ENCODE measurements at places on chromosomes 11 and 22.
A peak's percentile ranks its signal among the peaks of the same experiment; 100 is the strongest.

DNA sequence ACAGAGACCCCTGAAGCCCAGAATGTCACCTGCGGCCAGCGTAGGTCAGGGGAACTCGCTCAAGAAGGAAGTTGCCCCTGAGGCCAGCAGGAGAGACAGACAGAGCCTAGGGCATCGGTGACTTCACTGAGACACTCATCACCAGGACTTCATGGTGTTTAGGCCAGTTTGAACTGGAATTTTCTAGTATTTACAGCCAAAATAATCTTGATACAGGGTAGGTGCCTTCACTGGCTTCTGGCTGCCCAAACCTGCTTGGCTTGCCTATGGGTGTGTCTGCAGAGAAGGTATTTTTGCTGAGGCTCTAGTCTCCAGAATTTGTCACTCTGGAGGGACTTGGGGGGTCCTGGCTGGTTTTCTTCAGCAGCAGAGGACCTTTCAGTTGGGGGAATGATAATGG is 86.6 kb downstream of the FBXO7 start:
- no peak for DNase-seq

GRCh38 chr11:118531597-118532084 is 649 bp downstream of the TMEM25 start:
- DNase-seq = no peak

DNA sequence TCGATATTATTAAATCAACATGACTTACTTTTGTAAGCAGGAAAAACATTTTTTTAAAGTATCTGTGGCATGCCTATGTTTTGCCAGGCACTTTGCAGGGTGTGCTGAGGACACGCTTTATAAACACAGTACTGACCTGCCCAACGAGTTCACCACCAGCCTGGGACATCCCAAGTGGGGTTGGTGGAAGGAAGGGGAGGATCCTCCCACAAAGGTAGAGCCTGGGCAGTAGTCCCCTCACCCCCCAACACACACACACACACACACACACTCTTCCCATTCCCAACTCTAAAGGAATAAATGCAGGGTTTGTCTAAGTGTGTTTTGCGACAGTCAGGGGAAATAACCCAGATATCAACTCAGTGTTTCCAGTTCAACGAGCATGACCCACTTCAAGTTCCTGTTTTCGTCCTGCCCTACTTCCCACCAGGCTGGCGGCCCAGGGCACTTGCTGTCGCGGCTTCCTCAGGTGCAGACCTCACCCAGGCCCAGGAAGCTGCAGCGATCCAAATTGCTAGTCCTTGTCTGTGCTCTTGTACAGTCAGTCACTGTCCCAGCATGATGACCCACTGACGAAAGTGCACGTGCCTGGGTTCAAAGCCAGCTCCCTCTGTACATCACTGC is 3.1 kb downstream of the CERK start:
- DNase-seq = no peak

DNA sequence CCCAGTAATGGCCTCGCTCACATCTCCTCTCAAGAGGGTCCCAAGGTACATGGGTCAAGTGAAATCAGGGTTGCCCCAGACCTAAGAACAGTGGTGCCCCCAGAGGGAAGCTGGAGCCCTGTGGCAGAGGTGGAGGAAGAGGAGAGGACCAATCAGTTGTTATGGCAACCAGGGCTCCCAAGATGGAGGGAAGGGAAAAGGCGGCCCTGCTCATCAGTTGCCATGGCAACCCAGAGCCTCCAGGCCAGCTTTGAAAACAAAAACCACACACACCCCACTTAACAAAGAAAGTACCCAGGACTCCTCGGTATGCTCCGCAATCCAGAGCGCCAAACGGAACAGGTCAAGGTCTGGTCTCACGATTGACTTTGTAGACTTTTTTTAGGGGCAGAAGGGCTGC is 53.5 kb upstream of the SLC35C1 start:
- DNase-seq = no peak

DNA sequence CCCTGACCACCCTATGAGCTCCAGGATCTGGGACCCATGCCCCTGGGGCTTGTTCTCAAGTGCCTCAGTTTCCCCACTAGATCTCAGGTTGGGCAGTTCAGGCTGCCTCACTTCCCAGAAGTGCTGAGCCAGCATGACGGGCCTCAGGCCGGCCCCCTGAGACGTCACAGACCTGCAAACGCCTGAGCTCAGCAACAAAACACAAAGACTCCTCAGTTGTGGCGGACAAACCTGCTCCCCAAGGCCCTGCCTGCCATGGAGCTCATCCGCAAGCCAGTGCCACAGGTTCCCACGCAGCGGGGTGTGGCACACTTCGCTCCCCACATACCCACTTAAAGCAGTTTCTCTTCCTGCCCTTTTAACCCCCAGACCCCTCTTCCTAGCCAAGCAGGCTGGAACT is 45.2 kb downstream of the NECTIN1 start:
- DNase-seq = no peak

- DNase-seq = no peak
Observed at GRCh38 chr22:19176732-19177131, 1.8 kb downstream of the SLC25A1 start.

DNA sequence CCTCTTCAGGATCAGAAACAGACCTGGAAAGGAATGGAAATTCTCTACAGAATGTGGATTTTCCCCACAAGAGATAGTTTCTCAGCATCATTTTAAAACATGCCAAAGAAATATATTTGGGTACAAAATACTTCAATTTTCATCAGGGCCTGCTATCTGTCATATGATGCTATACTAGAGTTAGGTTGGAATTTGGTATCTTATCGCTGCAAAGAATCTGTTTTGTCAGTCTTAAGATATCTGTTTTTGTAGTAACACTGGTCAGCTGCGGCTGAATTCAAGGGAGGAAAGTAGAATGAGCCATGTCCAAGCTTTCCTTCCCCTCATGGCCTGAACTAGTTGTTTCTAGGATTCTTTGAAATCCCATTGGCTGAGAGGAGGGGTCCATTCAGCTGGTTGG is 806.4 kb downstream of the KCNA4 start:
- DNase-seq = no peak

DNA sequence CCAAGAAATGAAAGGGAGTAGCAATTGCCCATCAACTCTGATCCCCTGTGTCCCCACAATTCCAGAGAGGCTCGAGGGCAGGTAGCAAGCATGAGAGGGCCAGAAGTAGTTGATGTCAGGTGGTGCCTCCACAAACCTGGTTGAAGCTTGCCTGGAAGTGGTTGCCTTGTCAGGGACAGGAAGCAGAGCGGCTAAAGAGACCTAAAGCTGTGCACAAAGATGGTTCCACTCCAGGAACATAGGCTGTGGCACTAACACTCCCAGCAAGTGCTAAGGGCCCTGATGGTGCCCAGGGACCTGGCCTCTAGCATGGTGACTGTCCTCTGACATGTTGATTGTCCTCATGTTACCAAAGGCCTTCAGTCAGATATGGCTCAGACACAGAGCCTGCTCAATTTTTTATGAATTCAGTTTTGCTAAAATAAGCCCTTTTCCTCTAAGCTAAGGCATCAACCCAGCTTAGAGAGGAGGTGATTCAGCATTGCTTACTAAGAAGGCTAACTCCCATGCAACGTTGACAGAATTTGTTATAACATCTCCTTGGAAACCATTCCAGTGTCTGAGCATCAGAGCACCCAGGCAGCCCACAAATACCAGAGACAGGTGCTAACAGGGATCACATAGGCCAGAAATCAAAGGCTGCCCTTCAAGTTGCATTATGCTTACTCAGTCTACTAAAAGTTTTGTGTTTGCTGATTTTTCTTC is 196.3 kb upstream of the ARHGAP20 start:
- no peak for DNase-seq

DNA sequence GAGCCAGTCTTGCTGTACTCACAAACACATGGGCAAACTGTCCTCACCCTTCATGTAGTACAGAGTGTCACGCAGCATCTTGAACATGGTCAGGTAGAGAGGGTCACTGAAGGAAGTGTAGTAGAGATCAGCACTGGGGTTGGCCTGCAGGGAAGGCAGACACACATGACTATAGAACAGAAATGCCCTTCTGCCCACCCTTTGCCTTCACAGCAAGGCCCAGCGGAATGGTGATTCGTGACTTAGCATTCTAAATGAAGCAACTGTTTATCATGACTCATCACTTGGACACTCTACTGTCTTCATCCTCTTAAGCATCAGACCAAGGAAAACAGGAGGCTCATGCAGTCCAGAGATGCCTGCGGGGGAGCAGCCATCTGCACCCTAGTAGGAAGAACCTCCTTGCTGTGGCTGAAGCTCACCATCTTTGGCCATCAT is 33.4 kb downstream of the SERPIND1 start:
- DNase-seq = no peak

- DNase-seq = peak; percentile 40
Observed at GRCh38 chr22:22111267-22111751, 128.7 kb upstream of the TOP3B start.

DNA sequence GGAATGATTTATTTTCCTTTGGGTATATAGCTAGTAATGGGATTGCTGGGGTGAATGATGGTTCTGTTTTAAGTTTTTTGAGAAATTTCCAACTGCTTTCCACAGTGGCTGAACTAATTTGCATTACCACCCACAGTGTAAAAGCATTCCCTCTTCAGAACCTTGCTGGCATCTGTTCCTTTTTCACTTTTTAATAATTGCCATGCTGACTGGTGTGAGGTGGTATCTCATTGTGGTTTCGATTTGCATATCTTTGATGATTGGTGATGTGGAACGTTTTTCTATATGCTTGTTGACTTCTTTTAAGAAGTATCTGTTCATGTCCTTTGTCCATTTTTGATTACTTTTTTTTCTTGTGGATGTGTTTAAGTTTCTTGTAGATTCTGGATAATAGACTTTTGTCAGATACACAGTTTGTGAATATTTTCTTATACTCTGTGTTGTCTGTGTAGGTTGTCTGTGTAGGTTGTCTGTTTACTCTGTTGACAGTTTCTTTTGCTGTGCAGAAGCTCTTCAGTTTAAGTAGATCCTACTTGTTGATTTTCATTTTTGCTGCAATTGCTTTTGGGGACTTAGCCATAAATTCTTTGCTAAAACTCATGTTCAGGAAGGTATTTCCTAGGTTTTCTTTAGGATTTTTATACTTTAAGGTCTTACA is 291.8 kb upstream of the DDI1 start:
- no peak for DNase-seq

DNA sequence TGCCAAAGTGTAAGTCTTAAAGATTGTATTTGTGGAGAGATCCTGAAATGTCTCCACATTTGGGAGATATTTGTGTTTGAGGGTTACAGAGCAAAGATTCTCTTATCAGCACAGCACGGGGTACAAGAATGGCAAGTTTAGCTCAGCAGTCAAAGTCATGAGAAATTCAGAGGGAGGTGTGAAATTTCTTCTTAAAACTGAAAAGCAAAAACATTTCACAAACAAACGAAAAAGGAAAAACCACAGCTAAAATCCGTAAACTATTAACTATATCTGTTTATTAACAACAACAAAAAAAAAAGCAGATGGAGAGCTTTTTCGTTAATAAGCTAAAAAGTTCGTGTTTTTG is 40.9 kb upstream of the ETS1 start:
- no peak for DNase-seq

DNA sequence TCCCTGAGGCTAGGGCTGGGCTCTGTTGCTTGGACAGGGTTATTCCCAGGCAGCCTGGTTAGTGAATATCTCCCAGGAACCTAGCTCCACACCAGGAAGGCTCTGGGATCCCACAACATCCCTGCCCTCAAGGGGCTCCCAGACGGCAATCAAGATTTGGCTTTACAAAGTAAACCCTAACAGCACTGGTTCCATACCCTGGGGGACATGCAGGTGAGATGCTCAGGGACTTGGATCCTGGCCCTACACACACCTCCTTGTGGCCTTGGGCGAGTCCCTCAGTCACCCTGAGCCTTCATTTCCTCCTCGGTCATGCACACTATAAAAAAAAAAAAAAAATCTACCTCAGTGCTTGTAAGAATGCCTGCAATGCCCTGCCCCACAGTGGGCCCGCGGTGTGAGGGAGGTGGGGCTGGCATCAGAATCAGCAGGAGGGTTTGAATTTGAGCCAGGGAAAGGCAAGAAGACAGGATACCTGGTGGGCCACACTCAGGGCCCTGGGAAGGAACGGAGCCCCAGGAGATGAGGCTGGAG is 86.3 kb downstream of the MORC2 start:
- no peak for DNase-seq

DNA sequence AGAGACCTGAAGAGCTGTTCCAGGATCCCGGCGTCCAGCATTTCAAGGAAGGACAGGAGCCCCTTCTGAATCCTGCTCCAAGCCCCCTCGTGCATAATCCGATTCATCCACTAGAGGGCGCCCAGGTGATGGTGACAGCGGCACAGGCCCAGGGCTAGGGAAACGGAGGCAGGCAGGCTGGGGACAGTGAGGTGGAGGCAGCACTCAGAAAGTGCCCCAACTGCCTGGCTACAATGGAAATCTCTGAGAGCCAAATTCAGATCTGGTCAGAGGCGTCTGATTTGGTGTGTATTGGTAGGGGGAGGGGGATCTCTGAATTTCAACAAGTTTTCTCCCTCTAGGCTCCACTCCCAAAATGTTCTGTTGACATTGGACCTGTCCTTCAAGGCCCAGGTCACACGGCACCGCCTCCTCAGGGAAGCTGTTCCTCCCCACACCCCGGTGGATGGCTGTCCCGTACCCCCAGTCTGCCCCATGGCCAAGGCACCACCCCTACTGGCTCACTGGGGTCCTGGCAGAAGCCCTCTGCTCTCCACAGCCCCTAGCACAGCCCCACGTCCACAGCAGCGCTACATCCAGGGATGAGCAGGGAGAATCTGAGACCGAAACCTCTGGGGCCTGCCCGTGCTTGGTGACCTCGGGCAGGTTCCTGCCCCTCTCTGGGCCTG is 142.9 kb downstream of the CRYBB2 start:
- peak; percentile 75 for DNase-seq

GRCh38 chr11:9756461-9756860 is 92.6 kb downstream of the SWAP70 start:
- no peak for DNase-seq

DNA sequence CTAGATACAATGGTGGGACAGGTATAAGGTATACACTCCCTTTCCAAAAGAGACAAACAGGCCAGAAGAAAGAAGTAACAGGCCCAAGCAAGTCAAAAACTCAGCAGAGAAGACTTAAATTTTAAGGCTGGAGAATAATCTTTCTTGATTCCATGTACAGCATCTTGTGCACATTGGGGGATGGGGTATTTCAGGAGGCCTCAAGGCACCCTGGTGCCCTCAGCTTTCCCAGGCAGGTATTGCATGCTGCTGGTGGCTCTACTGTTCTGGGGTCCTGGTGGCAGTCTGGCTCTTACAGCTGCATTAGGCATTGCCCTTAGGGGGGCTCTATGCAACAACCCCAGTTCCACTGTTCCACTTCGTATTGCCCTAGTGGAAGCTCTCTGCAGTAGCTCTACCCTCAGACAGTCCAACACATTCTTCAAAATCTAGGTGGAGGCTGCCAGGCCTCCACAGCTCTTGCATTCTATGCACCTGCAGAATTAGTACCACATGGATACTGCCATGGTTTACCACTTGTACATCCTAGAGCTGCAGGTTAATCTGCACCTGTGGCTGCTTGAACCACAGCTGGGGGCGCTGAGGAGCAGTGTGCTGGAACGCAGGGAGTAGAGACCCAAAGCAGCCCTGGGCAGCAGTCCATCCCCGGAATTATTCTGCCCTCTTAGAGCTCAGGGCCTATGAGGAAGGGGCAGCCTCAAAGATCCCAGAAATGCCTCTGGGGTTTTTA is 4.2 kb upstream of the CTSC start:
- no peak for DNase-seq

- no peak for DNase-seq
Observed at GRCh38 chr11:76339221-76339620, 41.7 kb downstream of the THAP12 start.
